CD8-positive, alpha-beta T cell (primary cell): ENCODE measurements at places on chromosomes 5 and 9.
A peak's percentile ranks its signal among the peaks of the same experiment; 100 is the strongest.

GRCh38 chr5:9596824-9597223 lies 33.3 kb downstream of the TAS2R1 start:
- no peak for DNase-seq

DNA sequence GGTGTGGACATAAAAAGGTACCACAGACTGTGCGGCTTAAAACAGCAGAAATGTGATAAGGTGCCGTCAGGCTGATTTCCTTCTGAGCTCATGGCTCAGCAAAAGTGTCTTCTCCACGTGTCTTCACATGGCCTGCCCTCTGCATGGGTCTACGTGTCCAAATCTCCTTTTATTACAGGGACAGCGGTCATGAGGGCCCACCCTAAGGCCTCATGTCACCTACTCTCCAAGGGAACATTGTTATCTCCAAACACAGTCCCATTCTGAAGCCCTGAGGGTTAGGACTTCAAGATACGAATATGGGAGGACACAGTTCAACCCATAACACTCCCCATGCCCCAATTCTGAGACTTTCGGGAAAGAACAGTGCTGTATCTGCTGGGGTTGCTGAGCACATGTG lies 35.2 kb downstream of the COL23A1 start:
- no peak for DNase-seq

DNA sequence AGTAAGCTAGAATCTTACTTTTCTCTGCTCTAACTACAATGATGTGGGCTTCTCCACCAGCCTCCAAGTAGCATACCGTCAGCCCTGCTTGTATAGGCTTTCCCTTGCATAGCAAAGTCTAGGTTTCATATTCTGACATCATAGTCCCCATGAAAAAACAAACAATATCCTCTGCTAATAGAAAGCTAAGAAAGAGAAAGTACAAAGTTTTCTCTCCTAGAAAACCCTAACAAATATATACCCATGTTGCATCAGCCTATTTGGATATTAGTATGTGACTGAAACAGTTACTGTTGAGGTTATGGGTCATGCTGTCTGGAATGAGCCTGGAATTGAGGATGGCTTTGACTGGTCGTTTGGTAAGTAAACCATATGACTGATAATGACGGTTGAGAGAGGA lies 1696.0 kb downstream of the MAT2B start:
- no peak for DNase-seq

- DNase-seq: no peak
These were observed 12.3 kb upstream of the STING1 start for GRCh38 chr5:139494832-139495231.

- peak; percentile 65 for DNase-seq
These were observed 482 bp downstream of the TESK1 start for GRCh38 chr9:35605351-35606137.

GRCh38 chr5:14351845-14352712 lies 208.9 kb downstream of the TRIO start:
- peak; percentile 59 for DNase-seq

DNA sequence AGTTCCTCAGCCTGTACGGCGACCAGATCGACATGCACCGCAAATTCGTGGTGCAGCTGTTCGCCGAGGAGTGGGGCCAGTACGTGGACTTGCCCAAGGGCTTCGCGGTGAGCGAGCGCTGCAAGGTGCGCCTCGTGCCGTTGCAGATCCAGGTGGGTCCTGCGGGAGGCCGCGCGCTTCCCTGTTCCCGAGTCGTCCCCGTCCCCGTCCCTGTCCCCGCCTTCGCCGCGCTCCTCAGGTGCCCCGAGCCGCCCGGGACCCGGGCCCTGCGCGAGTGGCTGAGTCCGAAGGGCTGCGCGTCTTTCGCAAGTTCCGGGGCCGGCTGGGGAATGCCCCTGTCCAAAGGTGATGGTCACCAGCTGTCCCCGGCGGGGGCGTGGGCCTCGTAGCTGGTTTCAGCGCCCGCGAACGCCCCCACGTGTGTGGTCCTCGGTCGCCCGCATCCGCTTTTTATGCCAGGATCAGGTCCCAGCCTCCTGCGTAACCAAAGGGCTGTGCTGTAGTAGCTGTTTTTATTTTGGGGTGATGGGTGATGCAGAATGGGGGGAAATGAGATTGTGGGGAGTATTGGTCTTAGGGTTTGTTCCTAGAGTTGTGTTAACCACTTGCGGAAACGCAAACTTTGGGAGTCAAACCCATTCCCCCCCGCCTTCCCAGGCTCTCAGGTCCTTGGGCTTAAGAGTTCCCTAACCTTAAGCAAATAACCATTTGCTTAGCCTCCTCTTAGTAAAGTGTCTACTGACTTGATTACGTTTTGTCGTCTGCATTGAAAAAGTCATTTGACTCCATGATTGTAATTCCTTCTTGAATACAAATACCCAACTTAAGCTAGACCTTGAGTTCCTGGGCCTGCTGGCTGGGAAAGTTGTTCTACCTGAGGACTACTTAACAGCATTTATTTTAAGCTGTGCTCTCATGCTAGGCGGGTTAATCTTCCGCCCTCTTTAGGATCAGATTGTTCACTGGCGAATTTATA lies 663 bp downstream of the ISOC1 start:
- peak; percentile 26 for DNase-seq

DNA sequence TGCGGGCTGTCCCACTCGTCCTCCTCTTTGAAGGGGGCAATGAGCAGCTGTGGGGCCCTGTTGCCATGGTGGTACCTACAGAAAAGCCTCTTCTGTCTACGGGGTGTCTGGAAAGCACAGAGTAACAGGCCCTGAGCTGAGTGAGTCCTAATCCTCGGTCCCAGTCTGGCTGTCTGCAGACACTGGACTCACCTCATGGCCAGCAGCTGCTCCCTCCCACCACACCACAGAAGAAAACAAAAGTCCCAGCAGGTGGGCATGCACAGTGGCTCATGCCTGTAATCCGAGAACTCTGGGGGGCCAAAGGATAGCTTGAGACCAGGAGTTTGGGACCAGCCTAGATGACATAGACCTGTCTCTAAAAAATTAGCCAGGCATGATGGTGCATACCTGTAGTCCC lies 19.9 kb downstream of the P4HA2 start:
- DNase-seq: no peak

GRCh38 chr9:27518006-27518405 lies 6.1 kb upstream of the IFNK start:
- no peak for DNase-seq

DNA sequence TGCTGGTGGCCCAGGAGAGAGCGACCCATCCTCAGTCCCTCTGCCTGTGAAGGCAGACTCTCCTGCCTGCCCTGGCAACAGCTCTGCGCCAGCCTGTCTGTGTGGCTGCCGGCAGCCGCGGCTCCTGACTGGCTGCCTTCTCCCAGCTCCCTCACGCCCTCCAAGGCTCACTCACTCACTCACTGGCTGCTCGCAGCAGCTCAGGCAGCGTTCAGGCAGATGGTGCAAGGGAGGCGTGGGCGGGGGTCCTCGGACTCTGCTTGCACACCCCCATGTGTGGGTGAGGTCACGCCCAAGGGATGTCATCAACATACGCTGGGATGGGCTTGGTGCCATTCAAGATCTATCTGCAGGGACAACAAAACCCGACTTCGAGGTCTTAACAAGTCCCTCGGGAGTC lies 66.7 kb downstream of the DAB2IP start:
- no peak for DNase-seq
